ENCODE measurements at places on chromosomes 13 and 19. TPM values are rescaled to one million over a fixed set of nuclear protein-coding genes. Genes with fewer than 3 reads are reported as not detected.

The CBLC gene
- not detected for polyA plus RNA-seq

The CLDN10 gene
- not detected for polyA plus RNA-seq

DNA sequence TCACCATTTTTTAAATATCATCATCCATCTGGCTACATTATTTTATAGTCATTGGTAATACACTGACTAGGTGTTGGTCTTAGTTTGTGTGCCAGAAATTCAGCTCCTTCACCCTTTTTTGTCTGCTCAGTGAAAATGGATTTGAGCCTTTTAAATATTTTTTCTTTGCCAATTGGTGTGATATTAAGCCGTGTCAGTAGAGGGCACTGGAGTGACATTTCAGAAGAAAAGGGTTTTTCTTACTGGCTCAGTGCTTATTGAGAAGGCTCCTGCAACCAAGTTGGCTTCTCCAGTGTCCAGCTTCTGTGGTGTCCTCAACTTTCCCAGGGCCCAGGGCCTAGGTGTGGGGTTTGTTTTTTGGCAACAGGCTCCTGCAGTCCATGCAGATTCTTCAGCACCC is 546.6 kb downstream of the DACH1 start:
- DNase-seq, result peak; percentile 7

- no peak for DNase-seq
Measured at GRCh38 chr13:44934724-44935123, 54.5 kb downstream of the NUFIP1 start.

- DNase-seq, result peak; percentile 96
Measured at GRCh38 chr19:40831502-40832430, 18.5 kb downstream of the CYP2A6 start.

DNA sequence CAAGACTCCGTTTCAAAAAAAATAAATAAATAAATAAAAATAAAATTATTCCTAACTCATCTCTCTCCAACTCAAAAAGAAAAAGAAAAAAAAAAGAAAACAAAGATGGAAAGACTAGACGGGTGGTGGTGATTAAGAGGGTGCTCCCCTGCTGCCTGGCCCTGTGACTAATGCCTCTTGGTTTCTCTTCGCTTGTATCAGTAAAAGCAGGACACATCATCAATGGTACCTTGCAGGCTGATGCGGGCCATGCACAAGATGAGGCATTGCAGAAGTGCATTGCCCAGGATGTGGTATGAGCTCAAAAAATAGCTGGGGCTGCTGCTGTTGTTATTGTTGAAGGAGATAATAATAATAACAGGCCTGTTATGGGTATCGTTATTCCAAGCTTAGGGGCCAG is 14.6 kb downstream of the ACER1 start:
- DNase-seq, result no peak

DNA sequence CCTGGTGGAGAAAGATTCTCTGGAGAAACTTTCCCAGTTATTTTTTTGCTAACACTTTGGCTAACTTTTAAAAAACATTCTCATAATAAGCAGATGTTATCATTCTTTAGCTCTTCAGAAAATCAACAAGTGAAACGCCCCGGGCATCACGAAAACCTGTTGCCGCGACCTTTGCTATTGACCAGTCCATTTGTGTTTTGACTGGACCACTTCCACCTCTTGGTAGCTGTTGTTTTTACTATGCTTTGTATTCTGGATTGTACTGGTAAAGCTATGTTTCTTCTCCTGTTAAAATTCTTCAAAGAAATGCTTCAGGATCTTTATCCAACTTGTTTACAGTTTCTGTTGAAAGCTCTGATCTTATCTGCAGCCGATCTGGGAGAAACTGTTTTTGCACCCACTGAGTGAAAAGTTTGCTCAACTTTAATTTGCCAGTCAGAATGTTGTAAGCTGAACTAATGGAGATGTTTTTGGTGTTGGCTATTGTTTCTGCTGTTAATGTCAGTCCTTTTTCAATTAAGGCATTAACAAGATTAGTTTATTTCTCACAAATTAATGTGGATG is 23.3 kb downstream of the UFM1 start:
- DNase-seq, result no peak

The CARD8 gene
- 22.4 TPM for polyA plus RNA-seq

The TNFSF13B gene
- 0.48 TPM for polyA plus RNA-seq

DNA sequence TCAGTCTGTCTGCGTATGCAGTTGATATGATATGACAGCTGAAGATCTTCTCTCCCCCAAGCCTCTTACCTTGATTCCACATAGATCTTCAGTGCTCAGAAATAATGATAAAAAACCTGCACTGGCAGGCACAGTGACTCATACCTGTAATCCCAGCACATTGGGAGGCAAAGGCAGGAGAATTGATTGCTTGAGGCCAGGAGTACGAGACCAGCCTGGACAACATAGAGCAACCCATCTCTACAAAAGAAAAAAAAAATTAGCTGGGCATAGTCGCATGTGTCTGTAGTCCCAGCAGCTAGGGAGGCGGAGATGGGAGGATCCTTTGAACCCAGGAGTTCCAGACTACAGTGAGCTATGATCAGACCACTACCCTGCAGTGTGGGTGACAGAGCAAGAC is 551.0 kb upstream of the MIR17HG start:
- DNase-seq, result no peak

DNA sequence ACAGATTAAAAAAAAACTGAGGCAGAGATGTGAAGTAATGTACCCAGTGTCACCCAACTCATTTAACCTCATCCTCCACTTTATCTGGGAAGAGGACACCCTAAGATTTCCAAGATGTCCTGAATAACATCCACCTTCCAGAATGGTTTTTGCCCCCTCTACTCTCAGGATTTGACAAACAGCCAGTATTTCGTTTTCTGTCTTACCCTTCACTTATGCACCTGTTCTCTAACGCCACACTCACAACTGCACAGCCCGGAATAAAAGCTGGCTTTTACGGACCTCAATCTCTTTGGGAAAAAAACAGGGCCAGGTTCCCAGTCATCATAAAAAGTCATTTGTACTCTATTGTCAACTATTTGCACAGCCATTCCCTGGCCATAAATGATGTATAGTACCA is 21.2 kb upstream of the CEACAM6 start:
- no peak for DNase-seq

GRCh38 chr19:53519446-53519845 is 18.5 kb upstream of the ZNF331 start:
- no peak for DNase-seq

DNA sequence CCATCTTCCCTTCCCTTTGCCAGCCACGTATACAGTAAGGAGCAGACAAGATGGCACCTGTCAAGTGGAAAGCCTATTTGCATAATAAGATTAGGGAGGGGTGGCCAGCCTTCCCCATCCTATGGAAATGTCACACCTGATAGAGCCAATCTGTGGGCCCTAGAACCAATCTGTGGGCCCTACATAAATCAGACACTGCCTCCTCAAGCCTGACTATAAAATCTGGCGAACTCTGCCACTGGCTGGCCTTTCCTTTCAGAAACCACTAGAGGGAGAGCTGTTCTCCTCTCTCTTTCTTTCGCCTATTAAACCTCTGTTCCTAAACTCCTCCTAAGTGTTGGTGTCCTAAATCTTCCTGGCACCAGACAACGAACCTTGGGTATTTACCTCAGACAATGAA is 231.5 kb upstream of the KLHL1 start:
- DNase-seq, result no peak

GRCh38 chr19:2034729-2035589 is 16.1 kb downstream of the MKNK2 start:
- DNase-seq, result no peak

- DNase-seq, result no peak
Measured at GRCh38 chr13:111461445-111462149, 141.2 kb downstream of the TEX29 start.

DNA sequence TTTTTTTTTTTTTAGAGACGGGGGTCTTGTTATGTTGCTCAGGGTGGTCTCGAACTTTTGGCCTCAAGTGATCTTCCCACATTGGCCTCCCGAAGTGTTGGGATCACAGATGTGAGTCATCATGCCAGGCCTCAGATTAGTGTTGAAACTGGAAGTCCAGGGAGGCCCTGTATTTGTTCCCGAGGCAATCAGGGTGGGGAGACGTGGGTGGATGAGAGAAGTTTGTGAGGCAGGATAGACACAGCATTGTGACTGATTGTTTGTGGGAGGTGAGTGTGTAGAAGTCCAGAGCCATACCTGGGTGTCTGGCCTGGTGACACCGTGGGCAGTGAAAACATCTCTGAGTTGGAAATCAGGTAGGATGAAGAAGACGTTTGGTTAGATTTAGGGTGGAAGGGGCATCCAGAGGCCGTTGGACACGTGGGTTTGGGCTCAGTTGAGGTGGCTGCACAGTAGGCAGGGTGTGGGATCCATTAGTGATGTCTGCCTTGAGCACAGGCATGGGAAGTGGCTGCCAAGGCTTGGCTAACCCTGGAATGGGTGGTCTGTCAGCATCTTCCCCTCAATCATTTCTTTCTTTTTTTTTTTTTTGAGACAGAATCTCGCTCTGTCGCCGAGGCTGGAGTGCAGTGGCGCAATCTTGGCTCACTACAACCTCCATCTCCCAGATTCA is 12.4 kb downstream of the RTN2 start:
- DNase-seq, result no peak
